ENCODE measurements at places on chromosomes 1 and 21. TPM values are rescaled to one million over a fixed set of nuclear protein-coding genes. Genes with fewer than 3 reads are reported as not detected.

TRIM63 gene
- 0.19 TPM for total RNA-seq

- no peak for DNase-seq
Observed at GRCh38 chr1:89836252-89837035, 15.6 kb downstream of the LRRC8D start.

DNA sequence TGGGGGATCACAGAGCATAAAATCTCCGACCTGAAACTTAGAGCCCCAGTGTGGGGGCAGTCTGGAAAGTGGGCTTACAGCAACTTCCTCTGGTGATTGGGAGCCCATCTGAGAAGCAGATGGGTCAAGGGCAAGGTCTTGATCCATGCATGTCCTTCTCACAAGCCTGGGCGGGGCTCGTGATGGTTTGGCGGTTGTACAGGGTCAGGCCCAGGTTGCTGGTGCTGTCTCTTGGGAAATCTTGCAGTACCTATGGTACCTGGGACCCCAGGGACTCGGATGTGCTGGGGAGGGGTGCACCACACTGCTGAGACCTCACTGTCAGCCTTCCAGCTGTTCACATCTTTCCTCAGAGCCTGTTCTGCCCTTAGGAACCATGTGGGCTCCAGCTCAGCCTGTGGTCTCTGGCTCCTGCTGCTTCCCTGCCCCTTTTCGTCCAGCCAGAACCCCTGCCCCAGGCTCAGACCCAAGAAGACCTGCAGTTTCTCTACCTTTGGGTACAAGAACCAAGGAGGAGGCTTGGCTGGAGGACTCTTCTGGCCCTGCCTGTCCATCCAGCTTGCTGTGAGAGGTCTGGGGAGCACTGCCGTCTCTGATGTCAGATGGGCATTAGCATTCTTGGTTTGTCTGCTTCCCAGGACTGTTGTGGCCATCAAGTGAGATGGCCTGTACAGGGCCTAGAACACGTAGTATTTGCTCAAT lies 24.5 kb downstream of the WNT4 start:
- DNase-seq = no peak

DNA sequence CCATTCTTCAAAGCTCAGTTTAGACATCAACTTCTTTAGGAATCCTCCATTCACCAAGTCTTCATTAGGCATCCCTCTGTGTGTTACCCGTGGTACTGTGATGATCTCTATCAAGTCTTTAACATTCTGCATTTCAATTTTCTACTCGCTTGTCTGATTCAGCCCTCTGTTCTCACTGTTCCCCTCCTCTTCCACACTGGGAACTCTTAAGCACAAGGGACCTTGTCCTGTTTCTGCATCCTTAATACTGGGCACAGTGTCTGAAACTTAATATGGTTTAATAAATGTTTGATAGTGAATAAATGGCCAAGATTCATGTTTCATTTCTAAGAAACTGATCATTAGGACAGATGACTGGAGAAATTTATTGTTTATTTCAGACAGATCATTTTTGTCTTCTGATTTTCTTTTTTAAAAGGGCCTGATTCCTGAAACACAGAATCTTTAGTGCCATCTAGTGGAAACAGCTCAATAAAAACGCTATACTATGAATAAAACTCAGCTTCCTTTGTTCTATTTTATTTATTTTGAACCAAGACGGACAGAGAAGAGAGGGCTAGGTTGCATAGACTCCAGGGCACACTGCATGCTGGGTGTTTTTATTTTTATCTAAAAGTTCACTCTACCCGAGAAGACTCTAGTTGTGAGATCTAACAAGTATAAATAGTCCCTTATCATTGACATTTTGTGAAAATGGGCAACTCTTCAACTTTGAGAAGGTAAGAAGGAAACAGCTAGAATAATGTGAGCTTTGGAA lies 7.0 kb upstream of the TRIM45 start:
- DNase-seq = no peak

- no peak for DNase-seq
Observed at GRCh38 chr1:115373305-115373704, 35.3 kb upstream of the NGF start.

- DNase-seq = no peak
Observed at GRCh38 chr1:2344121-2344681, 47.2 kb downstream of the MORN1 start.

All from activated CD4-positive, alpha-beta memory T cell treated with anti-CD3 and anti-CD28 coated beads for 36 hours (primary cell).